ENCODE measurements at places on chromosomes 3 and 15.

- no peak for DNase-seq
- no peaks in the 10 kb centered on the region for H3K27me3 ChIP-seq
- no peak overlapping the region for H3K27ac ChIP-seq
- no peaks in the 10 kb centered on the region for H3K36me3 ChIP-seq
- no peak overlapping the region for H3K4me3 ChIP-seq
These were observed 123.9 kb downstream of the LRRK1 start for GRCh38 chr15:101043011-101043410.

- H3K4me1 ChIP-seq: no peaks in the 10 kb centered on the region
- no peak for DNase-seq
- no peak overlapping the region for H3K27ac ChIP-seq
- H3K27me3 ChIP-seq: no peaks in the 10 kb centered on the region
These were observed 83.6 kb downstream of the ARPP21 start for GRCh38 chr3:35722902-35723301.

DNA sequence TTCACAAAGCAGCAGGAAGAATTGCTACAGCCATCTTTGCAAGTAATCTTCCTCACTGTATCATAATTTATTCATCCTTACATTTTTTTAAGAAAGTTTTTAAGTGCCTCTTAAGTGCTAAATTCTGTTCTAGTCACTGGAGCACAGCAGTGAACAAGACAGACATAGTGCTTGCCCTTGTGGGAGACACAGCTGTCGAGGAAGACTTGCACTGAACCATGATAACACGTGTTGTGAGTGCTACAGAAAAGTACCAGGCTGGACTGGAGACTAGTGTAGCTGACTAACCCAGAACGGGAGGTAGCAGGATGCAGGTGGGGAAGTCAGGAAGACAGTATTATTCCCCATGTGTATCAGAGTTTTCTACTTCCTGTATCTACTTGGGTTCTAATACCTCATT lies 300.6 kb downstream of the TBL1XR1 start:
- H3K4me1 ChIP-seq: peaks cover 5% of the 10 kb centered on the region
- H3K27ac ChIP-seq: no peak overlapping the region
- no peak overlapping the region for H3K4me3 ChIP-seq
- no peaks in the 10 kb centered on the region for H3K36me3 ChIP-seq
- peak; percentile 26 for DNase-seq

DNA sequence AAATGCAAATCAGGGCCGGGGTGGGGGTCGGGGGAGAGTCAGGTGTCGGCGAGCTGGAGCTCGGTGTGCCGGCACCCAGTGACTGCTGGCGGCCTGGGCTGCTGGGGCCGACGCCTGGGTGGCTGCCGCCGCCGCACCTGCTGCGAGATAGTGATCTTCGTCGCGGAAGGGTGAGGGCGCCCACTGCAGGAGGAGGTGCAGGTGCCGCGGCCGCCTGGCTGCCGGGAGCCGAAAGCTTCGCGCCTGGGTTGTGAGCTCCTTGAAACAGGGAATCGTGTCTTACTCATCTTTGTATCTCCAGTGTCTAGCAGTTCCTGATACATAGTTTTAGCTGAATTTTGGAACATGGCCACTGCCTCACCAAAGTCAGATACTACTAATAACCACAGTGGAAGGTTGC lies 64.0 kb upstream of the CPOX start:
- H3K4me1 ChIP-seq: no peaks in the 10 kb centered on the region
- no peak overlapping the region for H3K27ac ChIP-seq
- H3K27me3 ChIP-seq: no peaks in the 10 kb centered on the region
- H3K4me3 ChIP-seq: no peak overlapping the region
- DNase-seq: peak; percentile 44

DNA sequence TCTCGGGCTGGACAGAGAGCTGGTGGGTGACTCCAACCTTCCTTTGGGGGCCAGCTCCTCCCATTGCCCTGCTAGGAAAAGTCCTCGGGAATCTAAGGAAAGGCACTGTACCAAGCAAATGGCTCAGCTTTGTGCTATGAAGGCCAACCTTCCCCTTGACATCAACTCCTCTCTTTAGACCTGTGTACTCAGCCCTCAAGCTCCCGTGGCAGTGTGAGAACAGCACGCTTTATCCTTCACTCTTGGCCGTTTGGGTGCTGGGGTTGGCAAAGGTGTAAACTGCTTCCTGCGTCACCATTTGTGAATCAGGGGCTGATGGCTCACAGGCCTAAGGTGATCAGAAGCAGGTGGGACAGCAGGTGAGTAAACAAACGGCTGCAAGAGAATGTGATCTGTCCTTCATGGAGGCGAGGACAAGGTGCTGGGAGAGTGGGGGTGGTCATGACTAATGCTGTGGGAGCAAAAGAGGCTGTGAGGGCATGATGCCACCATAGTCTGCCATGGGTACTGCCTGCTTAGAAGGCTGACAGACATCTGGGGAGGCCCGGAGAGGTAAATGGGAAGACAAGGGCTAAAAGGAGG lies 165.2 kb upstream of the TPM1 start:
- no peaks in the 10 kb centered on the region for H3K36me3 ChIP-seq
- no peak overlapping the region for H3K27ac ChIP-seq
- H3K4me1 ChIP-seq: no peaks in the 10 kb centered on the region
- DNase-seq: no peak

DNA sequence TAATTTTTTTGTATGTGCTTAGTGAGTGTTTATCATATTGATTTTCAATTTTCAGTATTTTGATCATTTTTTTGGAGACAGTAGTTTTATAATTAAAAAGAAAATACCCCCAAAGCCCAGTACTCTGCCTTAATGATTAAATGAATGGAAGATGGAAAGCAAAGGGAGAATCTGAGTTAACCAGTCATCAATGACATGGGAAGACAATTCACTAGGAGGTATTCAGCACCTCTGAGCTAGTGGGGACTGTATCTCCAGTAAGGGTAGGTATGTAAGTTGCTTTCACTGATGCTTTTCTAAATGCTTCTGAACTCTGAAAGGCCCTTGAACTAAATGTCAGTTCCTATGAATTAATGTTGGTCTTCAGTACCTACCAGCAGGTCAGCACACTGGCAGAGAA lies 590.4 kb upstream of the DPPA4 start:
- DNase-seq: no peak
- no peak overlapping the region for H3K4me3 ChIP-seq
- no peak overlapping the region for H3K27ac ChIP-seq

DNA sequence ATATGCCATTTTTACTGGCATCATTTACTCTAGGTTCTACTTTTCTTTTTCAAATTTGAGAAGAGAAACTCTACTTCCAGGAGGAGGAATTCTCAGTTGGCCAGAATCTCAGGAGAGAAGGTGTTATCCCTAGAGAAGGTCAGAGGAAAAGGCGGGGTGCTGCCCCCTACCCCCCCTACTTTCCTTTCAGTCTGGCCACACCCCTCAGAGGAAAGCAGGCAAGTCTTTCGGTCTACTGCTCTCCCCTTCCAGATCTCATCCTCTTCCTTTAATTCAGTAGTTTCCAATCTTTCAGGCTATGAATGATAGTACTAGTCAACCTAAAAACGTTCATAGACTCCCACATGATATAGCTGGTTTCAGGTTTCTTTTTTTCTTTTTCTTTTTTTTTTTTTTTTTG lies 366.5 kb upstream of the TBL1XR1 start:
- H3K27me3 ChIP-seq: no peaks in the 10 kb centered on the region
- no peak overlapping the region for H3K4me3 ChIP-seq
- H3K27ac ChIP-seq: no peak overlapping the region
- no peak for DNase-seq

DNA sequence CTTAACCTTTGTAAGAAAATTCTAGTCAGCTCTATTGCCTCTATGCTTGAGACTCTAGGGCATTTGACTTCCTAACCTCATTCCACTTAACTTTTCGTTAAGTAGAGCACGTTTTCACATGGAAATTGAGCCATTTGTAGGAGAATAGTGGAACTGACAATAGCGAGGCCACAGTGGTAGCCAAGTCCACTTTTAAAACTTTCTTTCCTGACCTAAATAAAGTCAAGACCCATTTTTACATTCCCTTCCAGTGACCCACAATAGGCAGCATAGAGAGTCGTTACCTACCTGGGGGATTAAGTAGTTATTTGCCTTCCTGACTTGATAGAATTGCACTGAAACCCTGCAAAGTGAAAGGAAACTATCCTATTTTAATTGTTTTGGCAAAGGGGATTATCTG lies 386.0 kb upstream of the NECTIN3 start:
- no peak for DNase-seq
- H3K27ac ChIP-seq: no peak overlapping the region
- no peaks in the 10 kb centered on the region for H3K36me3 ChIP-seq
- H3K4me3 ChIP-seq: no peak overlapping the region
- no peaks in the 10 kb centered on the region for H3K27me3 ChIP-seq

- no peaks in the 10 kb centered on the region for H3K36me3 ChIP-seq
- H3K27ac ChIP-seq: no peak overlapping the region
- H3K4me3 ChIP-seq: no peak overlapping the region
- H3K4me1 ChIP-seq: peaks cover 14% of the 10 kb centered on the region
- no peak for DNase-seq
These were observed 15.0 kb upstream of the FYCO1 start for GRCh38 chr3:46010519-46011113.

All from thyroid gland (tissue), 4 donors.